Dorsolateral prefrontal cortex (tissue), 122 donors: ENCODE measurements at places on chromosomes 11 and 22. TPM values are rescaled to one million over a fixed set of nuclear protein-coding genes. Genes with fewer than 3 reads are reported as not detected.

RNF215 gene
- total RNA-seq: 32.8 TPM

LRRC55 gene
- 8.2 TPM for total RNA-seq

GRCh38 chr22:49867303-49868265 is 13.9 kb downstream of the ZBED4 start:
- no peak for DNase-seq

DNA sequence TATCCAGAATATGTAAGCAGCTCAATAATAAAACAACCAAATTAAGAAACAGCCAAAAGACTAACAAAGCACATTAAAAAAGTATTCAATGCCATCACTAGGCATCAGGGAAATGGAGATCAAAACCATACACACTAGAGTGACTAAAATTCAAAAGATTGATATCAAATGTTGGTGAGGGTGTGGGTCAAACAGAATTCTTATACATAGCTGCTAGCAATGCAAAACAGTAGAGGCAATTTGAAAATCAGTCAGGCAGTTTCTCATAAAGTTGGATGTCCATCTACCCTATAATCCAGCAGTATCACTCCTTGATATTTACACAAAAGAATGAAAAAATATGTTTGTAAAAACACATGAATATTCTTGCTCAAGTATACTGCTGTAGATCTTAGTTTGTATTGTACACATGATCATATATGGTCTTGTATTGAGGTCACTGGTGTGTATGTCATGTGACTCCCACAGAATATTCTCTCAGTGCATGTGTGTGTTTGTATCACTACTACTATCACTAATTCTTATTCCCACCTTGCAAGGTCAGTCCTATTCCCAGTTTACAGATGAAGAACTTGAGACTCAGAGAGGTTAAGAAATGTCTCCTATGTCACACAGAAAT is 54.9 kb downstream of the SLC5A1 start:
- no peak for DNase-seq

DNA sequence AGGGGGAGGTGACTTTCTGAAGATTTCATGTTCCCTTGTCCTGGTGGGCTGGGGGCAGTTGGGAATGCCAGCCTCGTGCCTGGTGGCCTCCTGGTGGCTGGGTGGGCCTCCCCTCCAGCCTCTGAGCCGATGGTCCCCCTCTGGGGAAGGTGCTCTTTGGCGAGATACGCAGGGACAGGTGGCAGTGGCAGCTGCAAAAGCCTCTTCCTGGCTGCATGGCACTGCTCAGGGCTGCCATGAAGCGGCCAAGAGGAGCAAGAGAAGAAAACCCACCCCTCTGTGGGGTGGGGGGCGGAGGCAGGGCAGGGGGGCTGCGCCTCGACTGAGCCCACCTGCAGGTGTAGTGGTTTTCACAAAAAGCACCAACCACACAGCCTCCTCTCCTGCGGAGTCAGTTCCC is 61.8 kb upstream of the PHF21B start:
- no peak for DNase-seq
